ENCODE measurements at places on chromosomes 1 and 21.

DNA sequence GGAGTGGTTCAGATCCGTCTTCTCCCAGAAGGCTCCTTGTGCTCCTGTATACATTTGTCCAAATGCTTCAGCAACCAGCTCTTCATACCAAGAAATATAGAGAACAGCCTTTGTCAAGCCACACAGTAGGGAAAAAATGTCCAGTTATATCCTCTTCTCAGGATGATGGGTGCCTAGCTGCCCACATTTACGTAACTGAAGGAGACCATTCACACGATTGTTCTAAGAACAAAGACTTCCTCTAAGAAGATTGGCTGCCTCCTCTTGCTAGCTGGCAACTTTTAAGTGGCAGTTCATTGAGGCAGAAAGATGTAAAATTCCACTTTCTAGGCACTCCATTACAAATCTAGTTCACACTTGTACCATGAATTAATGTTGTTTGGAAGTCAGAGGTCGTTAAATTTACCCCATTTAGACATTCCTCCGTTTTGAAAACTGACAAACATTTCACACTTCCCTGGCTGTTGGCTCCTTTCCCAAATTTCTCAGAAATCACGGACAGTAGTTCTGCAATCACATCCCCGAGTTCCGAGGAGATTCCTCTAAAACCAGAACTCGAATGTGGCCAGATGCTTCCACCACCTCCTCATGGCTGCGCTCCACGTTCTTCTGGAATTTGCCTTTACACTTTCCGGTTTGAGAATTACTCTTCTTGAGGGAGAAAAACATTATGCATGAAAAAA lies 45.6 kb upstream of the CSF1 start:
- no peaks in the 10 kb centered on the region for H3K36me3 ChIP-seq
- H3K4me1 ChIP-seq: peaks cover 2% of the 10 kb centered on the region
- DNase-seq: peak; percentile 33
- no peaks in the 10 kb centered on the region for H3K27me3 ChIP-seq

DNA sequence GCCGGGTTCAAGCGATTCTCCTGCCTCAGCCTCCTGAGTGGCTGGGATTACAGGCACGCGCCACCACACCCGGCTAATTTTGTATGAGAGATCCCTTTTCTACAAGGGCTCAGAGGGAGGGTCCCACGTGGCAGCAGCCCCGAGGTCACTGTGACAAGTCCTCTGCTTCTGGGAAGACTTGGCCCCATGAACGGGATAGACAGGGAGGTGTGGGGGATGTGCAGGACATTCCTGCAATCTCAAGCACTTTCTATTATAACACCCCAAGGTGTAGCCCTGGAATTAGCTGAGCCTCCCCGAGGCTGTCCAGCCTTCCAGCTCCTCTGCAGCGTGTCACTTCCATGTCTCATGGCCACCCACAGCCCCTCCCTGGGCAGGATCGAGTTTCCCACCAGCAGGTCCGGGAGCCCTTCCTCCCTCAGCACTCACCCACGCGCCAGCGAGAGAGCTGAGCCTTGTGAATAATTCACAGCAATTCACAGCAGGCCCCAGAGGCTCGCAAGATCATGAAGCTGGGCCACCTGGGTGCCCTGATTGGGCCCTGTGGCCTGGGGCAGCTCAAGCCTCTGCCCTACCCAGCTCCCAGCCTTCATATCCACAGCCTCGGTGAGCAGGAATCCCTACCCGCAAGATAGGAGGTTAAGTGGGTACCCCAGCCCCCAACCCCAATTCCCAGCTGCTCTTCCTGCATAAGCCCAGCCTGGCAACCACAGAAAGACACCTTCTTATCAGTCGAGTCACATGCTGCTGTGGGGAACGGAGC lies 22.8 kb upstream of the RNU1-4 start:
- H3K4me3 ChIP-seq: no peak overlapping the region
- H3K27me3 ChIP-seq: peaks cover 63% of the 10 kb centered on the region
- peaks cover 20% of the 10 kb centered on the region for H3K4me1 ChIP-seq

- no peak overlapping the region for H3K27ac ChIP-seq
- no peak for DNase-seq
- H3K4me3 ChIP-seq: no peak overlapping the region
- H3K27me3 ChIP-seq: peaks cover 19% of the 10 kb centered on the region
- no peaks in the 10 kb centered on the region for H3K36me3 ChIP-seq
These were observed 7.1 kb upstream of the TNR start for GRCh38 chr1:175750366-175751071.

GRCh38 chr1:198678301-198678836 lies 39.5 kb downstream of the PTPRC start:
- no peaks in the 10 kb centered on the region for H3K36me3 ChIP-seq
- H3K27me3 ChIP-seq: no peaks in the 10 kb centered on the region
- no peak for DNase-seq
- no peak overlapping the region for H3K27ac ChIP-seq

DNA sequence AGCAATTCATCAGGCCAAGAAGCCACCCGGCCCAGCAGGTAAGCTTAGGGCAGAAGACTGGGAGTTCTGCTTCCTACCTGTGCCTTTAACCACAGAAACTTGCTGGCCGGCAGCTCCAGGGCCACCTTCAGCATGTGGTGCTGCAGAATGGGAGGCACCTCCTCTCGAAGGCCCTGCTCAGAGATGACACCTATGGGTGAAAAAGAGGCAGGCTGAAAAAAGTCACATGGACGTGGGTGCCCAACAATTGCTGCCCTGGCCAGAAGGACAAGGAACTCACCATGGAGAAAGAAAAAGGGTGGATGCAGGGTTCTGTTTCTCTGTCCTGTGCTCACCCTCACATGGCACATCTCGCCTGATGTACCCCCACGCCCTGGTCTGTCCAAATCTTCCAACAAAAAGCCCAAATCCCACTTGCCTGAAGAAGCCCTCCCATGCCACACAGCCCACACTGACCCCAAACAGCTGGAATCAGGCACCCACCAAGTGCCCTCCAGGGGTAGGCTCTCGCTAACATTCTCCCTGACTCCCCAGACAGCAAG lies 33.0 kb downstream of the URB1 start:
- no peaks in the 10 kb centered on the region for H3K27me3 ChIP-seq
- H3K27ac ChIP-seq: no peak overlapping the region
- H3K36me3 ChIP-seq: peaks cover 98% of the 10 kb centered on the region
- DNase-seq: peak; percentile 7
- H3K4me1 ChIP-seq: no peaks in the 10 kb centered on the region
- no peak overlapping the region for H3K4me3 ChIP-seq

- H3K4me1 ChIP-seq: no peaks in the 10 kb centered on the region
- H3K36me3 ChIP-seq: peaks cover 5% of the 10 kb centered on the region
- H3K27ac ChIP-seq: no peak overlapping the region
These were observed 46.6 kb downstream of the PACC1 start for GRCh38 chr1:212368073-212368484.

- no peaks in the 10 kb centered on the region for H3K27me3 ChIP-seq
- H3K4me1 ChIP-seq: peaks cover 81% of the 10 kb centered on the region
- H3K36me3 ChIP-seq: peaks cover 16% of the 10 kb centered on the region
These were observed 5.0 kb upstream of the PLCH2 start for GRCh38 chr1:2471159-2471471.

DNA sequence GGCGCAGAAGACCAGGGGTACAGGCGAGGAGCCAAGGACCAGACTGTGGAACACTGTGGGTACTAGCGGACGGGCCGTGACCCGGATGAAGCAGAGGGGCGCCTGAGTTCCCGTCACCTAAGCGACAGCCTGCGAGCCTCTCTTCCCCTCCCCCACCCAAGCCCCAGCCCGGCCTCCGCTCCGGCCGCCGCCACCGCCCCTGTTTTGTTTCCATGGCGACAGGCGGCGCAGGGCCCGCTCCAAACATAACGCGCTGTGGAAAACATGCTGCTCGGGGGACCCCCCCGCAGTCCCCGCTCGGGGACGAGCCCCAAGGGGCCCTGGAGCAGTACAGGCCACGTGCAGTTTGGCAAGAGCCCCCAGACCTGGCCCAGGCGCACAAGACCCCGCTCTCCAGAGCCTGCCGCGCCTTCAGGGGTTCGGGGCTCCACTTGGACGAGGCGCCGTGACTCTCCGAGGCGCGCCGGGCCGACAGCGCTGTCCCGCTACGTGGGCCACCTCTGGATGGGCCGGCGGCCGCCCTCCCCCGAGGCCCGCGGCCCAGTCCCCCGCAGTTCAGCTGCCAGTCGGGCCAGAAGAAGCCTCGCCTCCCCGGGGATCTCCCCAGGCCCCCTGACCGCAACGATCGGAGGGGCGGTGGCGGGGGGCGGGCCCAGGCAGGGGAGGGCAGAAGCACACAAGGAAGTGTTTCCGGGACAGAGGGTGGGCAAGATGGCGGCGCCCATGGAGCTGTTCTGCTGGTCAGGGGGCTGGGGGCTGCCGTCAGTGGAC lies at the start of gene MTX1:
MTX1 (plus strand) TSS at position 155 of the 771 bp plus-strand sequence; CDS start at position 265, 110 bp downstream.
- DNase-seq: peak; percentile 94
- H3K27me3 ChIP-seq: no peaks in the 10 kb centered on the region
- peaks cover 14% of the 10 kb centered on the region for H3K4me1 ChIP-seq
- H3K4me3 ChIP-seq: peak within 1 kb of the TSS; percentile 98
- peak within 1 kb of the TSS; percentile 72 for H3K27ac ChIP-seq
- H3K36me3 ChIP-seq: peaks cover 26% of the 10 kb centered on the region

DNA sequence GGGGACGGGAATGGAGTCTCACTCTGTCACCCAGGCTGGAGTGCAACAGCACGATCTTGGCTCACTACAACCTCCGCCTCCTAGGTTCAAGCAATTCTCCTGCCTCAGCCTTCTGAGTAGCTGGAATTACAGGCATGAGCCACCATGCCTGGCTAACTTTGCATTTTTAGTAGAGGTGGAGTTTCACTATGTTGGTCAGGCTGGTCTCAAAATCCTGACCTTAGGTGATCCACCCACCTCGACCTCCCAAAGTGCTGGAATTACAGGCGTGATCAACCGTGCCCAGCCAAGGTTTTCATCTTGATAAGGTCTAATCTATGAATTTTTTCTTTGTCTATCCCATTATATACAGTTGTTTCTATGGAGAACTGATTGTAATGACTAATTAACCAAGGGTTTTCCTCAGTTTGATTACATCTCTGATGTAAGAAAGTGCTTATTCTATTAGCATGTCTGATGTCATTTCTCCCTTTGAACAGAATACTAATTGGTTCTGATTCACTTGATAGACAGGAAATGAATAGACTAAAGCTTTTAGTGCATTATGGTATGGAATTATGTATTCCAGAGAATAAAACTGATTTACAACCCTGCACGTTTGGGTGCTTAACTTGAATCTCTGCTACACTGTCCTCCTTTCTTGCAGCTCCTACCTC lies 11.9 kb downstream of the PACC1 start:
- H3K4me3 ChIP-seq: no peak overlapping the region
- DNase-seq: no peak
- no peaks in the 10 kb centered on the region for H3K4me1 ChIP-seq
- no peaks in the 10 kb centered on the region for H3K27me3 ChIP-seq

DNA sequence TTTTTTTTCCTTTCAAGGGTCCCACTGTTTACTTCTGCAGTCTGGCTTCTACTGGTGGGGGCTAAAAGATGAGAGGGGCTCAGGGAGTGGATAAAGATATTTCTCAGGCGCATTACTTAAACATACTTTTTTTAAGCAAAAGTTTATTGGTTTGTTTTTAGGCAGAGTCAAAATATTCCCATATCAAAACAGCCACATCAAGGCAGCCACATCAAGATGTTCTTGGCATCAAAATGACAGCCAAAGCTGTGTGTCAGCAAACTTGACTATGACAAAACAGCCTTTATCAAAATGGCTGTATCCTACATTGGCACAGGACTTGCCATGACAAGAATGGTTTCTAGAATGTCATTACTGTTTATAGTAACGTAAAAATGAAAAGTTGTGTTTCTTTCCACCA lies 22.1 kb upstream of the RASAL2 start:
- DNase-seq: no peak
- no peak overlapping the region for H3K27ac ChIP-seq
- H3K4me1 ChIP-seq: no peaks in the 10 kb centered on the region
- H3K4me3 ChIP-seq: no peak overlapping the region
- no peaks in the 10 kb centered on the region for H3K27me3 ChIP-seq

DNA sequence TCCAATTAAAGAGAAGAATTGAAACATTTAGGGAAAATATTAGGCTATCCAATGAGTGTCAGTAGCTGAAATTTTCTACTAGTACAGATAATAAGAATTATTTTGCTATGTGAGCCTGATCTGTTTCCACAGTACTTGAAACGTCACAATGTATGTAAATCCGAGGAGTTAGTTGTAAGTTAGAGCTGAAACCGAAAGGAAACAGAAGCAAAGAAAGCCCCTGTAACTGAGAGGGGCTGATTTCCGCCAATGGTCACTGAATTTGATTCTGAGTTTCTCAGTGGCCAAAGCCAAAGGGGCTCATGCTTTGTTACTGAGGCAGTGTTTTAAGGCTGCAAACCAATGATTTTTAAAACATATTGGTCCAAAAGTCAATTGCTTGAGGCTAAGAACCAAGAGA lies 168.3 kb upstream of the DUSP10 start:
- H3K4me1 ChIP-seq: no peaks in the 10 kb centered on the region
- DNase-seq: no peak
- no peak overlapping the region for H3K27ac ChIP-seq

- DNase-seq: peak; percentile 23
- H3K27me3 ChIP-seq: no peaks in the 10 kb centered on the region
- no peak overlapping the region for H3K27ac ChIP-seq
- H3K36me3 ChIP-seq: no peaks in the 10 kb centered on the region
These were observed 101.9 kb downstream of the PRRX1 start for GRCh38 chr1:170765712-170766330.

- H3K36me3 ChIP-seq: peaks cover 4% of the 10 kb centered on the region
- H3K27ac ChIP-seq: no peak overlapping the region
- H3K4me1 ChIP-seq: peaks cover 45% of the 10 kb centered on the region
- no peaks in the 10 kb centered on the region for H3K27me3 ChIP-seq
- no peak overlapping the region for H3K4me3 ChIP-seq
These were observed 301.7 kb upstream of the VAMP3 start for GRCh38 chr1:7469255-7469938.

DNA sequence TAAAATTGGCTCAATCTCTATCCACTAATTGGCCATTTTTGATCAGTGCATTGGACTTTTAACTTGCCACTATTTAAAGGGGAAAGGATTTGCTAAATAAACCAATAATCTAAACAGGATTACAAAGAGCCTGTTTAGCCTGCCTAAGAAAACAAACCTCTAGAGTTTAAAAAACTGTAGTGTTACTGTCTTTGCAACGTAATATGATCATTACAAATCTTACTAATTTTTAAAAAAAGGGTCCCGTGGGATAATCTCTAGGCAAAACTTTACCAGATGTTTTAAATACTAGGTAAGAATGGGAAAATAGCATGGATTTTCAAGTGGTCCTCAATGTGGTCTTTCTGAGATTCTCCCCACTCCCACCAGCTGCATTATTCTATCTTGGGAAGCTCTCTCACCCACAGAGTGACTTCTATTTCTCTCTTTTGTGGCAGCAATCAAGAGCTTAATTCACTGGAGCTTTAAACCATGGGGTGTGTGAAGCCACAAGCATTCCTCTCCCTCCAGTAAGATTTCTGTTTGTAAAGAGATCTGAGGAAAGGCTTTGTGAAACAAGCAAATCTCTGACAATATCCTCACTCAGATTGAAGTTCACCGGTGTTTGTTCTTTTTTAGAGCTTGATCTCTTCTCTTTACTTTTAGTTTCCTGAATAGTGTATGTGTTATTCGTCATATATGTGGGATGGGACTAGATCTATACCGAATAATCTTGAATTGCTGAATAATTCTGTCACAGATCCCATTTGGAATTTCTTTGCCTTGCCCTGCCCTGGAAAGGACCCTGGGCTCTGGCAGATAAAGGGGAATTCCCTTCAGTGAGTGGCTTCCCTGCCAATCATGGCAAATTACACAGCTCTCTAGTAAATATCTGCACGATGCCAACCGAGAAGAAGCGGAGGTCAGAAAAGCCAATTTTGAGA lies 132.2 kb downstream of the TLR5 start:
- H3K27me3 ChIP-seq: no peaks in the 10 kb centered on the region
- no peak for DNase-seq
- H3K27ac ChIP-seq: no peak overlapping the region
- H3K4me3 ChIP-seq: no peak overlapping the region

- peaks cover 54% of the 10 kb centered on the region for H3K36me3 ChIP-seq
- H3K27ac ChIP-seq: no peak overlapping the region
- peaks cover 10% of the 10 kb centered on the region for H3K4me1 ChIP-seq
- peaks cover 88% of the 10 kb centered on the region for H3K27me3 ChIP-seq
- DNase-seq: no peak
These were observed 8.3 kb downstream of the TNNT2 start for GRCh38 chr1:201369209-201369608.

Measured in mesenchymal stem cell (in vitro differentiated cells and primary cell).